ENCODE measurements at places on chromosomes 6 and 20. TPM values are rescaled to one million over a fixed set of nuclear protein-coding genes. Genes with fewer than 3 reads are reported as not detected.

ELOVL2 gene
- total RNA-seq = 13.6 TPM

- no peak for DNase-seq
Observed at GRCh38 chr20:1891263-1892118, 3.7 kb upstream of the SIRPA start.

- peak; percentile 30 for DNase-seq
Observed at GRCh38 chr6:145483191-145483996, 251.9 kb downstream of the EPM2A start.

DNA sequence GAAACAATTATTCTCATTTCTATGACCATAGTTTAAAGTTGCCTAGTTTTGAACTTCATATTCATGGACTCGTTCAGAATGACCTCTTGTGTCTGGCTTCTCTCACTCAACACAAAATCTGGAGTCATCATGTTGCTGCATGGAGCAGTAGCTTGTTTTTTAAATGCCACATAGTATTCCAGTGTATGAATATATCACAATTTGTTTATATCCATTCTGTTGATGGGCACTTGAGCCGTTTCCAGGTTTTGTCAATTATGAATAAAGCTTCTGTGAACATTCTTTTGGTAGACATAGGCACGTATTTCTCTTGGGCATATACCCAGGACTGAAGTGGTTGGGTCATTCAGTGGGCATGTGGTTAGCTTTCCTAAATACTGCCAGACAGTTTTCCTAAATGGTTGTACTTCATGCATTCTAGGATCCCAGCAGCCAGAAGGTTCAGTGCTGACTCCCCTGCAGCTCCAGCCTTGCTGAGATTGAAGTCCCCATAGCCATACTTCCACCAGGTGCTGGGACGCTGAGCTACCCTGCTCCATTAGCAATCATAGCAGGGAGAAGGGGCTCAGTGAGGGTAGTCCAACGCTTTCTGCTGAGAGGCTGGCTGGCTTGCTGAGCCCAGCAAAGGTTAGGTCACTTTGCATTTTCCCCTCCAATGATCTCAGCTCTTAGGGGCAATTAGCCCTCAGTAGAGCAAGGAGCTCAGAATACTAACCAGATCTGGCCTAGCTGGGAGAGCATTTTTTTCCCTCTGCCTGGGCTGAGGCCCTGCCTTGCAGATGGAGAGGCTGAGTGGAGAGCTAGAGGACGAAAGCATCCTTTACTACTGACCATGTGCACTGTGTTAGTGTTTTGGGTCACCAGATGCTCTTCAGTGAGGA lies 35.7 kb upstream of the CTNNBL1 start:
- DNase-seq = no peak

- peak; percentile 49 for DNase-seq
Observed at GRCh38 chr20:59525500-59526241, 78.7 kb upstream of the PHACTR3 start.

PACRG gene
- total RNA-seq = not detected

DNA sequence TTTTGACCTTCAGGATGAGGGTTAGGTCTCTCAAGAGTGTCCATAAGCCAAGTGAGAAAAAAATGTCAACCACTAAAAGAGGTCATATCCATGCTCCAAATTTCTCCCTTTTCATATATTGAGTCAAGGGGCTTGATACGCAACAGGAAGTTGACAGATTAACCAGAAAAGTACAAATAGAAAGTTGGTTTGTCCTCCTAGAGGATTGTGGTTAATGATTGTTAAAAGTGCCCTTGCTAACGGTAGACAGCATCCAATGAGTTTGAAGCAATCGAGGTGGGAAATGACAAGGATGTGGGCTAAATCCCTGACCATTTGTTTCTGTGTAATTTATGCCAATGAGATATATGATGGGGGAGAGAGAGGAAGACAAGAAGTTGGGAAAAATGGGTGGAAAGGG lies 18.1 kb upstream of the HBS1L start:
- no peak for DNase-seq

- DNase-seq = no peak
Observed at GRCh38 chr6:85472744-85473143, 22.9 kb downstream of the NT5E start.

DNA sequence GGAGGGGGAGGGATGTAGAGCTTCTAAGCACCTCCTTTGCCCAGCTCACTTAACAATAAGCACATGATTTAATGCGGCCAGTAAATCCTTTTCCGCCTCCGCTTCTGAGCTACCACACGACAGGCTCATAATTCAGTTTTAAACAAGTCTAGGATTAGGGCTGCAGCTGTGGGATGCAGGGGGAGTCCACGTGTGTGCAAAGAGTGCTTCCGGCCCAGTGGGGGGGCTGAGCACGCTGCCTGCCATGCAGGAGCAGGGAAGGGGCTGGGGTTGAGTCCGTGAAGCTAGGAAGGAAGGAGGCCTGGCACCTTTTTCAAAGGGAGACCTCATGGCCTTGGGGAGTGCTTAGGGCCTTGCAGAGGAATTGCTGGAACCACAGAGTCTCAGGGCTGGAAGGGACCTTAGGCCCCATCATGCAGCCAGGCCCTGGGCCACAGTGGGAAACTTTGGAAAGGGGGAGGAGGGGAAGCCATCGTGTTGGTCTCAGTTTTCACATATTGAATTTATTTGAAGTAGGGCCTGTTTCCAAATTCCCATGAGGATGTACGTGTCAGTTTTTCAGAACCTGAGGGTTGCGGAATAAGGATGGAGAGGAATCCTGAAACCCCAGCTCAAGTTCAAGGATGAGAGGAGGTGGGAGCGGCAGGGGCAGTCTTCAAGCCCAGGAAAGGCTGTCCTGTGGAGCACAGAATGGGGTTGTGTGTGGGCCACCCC lies 96.1 kb downstream of the VEGFA start:
- no peak for DNase-seq

DNA sequence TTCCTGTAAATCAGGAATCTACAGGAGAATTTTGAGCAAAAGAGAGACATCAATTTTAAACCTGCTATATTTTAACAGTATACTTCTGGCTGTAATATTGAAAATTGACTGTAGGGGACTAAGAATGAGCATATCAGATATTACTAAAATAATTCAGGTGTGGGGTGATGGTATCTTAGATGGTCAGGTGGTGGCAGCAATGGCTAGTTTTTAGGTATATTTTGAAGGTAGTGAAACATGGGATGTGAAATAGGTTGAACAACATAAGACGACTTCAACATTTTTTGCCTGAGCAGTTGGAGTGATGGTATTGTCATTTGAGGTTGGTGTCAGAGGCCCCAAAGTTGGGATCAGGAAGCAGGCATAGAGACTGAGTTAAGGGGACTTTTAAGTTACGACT lies 32.1 kb downstream of the FAM83B start:
- no peak for DNase-seq

NNAT gene
- not detected for total RNA-seq

DNA sequence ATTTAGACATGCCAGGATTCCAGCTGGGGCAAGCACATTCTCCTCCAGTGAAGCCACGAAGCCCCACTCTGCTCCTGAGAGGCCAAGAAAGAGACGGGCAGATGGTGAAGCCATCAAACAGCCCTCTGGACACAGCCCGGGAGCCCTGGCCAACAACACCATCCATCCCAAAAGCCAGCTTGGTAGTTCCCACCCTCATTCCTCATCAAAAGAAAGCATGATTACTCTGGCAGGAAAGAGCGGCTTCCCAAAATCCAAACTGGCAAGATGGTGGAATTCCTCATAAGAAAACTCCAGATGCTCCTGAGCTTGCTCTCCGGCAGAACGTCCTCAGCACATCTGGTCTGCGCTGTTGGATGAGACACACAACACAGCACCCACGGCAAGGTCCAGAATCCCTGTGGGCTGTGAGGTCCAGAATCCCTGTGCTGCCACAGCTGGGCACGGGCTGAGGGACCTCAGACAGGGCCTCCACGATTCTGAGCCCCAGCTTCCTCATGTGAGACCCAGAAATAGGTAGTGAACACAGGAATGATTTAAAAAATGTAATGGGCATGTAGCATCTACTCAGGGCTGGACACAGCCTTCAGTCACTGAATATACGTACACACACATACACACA lies 52.6 kb downstream of the THBS2 start:
- DNase-seq = no peak

TBXT gene
- not detected for total RNA-seq

GSTA1 gene
- not detected for total RNA-seq

BANF2 gene
- not detected for total RNA-seq

TOP1 gene
- total RNA-seq = 10.3 TPM

DNA sequence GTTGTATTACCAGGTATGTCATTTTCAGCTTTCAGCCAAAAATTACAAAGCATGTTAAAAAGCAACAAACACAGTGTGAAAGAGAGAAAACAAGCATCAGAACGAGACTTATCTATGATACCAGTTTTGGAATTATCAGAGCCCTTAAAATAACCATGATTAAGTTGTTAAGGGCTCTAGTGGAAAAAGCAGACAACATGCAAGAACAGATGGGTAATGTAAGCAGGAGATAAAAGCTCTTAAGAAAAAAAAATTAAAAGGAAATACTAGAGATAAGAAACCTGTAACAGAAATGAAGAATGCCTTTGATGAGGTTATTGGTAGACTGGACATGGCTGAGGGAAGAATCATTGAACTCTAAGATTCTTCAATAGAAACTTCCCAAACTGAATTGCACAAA lies 127.5 kb upstream of the SCGN start:
- no peak for DNase-seq

DNA sequence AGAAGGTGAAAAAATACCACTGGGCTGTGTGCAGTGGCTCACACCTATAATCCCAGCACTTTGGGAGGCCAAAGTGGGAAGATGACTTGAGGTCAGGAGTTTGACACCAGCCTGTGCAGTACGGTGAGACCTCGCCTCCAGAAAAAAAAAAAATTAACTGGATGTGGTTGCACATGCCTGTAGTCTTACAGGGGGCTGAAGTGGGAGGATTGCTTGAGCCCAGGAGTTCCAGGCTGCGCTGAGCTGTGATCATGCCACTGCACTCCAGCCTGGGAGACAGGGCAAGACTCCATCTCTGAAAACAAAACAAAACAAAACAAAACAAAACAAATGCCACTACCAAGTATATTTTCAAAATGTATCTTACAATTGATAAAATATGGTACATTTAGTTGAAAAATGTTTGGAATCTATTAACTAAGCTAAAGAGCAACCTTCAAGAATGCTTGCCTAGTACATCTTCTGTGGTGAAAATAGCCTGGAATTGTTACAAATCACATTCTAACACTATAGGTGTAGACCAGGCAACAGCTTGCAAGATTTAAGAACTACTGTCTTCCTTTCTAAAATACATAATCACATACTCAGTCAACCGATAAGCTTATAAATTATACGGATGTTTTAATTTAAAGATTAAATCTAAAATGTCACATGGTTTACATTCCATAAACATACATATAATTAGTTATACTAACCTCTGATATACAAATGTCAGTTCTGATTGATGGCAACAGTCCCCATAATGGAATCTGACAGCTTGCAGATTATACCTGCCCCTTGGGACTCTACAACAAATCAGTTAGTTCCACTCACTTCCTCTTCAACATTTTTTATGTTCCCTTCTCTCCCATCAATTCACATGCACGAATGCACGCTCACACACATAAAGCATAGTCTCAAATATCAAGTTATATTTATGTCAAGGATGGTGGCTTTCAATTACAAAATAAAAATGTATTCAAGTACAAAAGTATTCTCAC lies 150.8 kb downstream of the ASCC3 start:
- no peak for DNase-seq

- no peak for DNase-seq
Observed at GRCh38 chr20:44142413-44142812, 44.6 kb downstream of the JPH2 start.

DNA sequence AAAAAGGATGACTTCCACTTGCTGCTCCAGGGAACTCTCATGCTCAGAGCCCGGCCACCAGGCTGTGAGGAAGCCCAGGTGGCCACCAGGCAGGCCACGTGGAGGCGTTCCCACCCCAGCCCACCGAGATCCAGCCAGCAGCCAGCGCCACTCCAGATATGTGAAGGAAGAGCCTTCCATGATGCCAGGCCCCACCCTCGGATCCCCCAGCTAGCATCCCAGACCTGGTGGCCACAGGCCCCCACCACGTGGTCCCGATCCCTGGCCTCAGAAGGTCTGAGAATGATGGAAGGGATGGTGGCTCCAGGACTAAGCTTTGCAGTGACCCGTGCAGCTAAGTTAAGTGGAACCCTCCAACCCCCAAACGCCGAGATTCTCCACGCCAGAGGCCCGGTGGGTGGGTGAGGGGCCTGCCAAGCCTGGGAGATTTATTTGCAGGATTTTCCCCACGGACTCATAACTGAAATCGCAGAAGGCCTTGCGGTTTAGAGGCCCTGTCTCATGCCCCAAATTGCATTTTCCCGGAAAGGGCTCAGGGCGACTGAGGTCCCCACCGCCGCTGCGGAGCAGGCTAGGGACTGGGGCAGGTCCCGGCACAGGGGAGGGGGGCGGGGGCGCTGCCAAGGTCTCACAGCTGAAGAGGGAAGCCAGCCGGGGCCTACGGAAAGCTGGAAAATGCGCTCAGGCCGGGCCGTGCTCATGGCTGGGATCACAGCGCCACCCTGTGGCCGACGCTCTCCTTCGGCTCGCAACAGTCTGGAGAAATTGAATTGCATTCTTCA lies 31.1 kb upstream of the CST7 start:
- peak; percentile 30 for DNase-seq

GRCh38 chr20:22807646-22808244 lies 223.4 kb upstream of the FOXA2 start:
- DNase-seq = no peak

DNA sequence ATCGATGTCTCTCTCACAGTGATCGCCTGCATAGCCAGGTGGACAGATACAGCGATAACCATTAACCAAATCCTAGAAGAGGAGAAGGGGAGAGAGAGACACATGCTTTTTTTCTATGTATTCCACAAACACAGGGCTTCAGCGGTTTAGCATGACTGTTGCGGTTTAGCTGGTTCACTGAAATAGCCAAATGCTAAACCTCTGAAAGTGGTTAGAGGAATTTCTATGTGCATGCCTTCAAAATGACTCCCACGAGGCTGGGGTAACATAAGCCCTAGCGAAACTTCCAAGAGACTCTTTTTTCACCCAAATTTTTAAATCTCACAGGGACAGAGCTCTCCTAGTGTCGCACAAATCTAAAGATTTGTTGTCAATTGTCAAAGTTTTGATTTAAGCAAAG lies 25.1 kb downstream of the JAG1 start:
- DNase-seq = no peak

DNA sequence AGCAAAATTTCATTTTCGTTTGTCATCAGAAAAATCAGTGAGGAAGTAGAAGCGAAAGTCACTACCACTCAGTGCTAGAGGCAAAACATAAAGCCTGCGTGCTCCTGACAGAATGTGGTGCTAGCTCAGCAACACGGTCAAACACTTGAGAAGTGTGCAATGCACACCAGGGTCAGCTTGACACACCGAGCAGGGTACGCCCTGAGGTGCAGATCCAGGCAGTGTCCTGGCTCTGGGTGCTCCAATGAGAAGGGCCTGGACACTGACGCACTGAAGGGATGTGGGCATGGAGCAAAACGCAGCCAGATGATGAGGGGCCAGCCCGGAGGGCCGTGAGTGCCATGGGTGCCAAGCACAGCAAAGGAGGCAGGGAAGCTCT lies 5.9 kb downstream of the RNASET2 start:
- DNase-seq = no peak

- no peak for DNase-seq
Observed at GRCh38 chr20:33521461-33521860, 31.6 kb downstream of the CBFA2T2 start.

FNDC11 gene
- 8.2 TPM for total RNA-seq

TPD52L1 gene
- total RNA-seq = 328 TPM

GRCh38 chr6:47859175-47859574 lies 77.3 kb downstream of the OPN5 start:
- DNase-seq = peak; percentile 55
